ENCODE measurements at places on chromosomes 12 and 14.

GRCh38 chr12:121062391-121063045 lies 23.5 kb upstream of the OASL start:
- DNase-seq = no peak

GRCh38 chr14:22978981-22979671 lies 3.2 kb downstream of the AJUBA start:
- peak; percentile 96 for DNase-seq

GRCh38 chr12:546920-547845 lies 87.4 kb downstream of the B4GALNT3 start:
- peak; percentile 10 for DNase-seq

DNA sequence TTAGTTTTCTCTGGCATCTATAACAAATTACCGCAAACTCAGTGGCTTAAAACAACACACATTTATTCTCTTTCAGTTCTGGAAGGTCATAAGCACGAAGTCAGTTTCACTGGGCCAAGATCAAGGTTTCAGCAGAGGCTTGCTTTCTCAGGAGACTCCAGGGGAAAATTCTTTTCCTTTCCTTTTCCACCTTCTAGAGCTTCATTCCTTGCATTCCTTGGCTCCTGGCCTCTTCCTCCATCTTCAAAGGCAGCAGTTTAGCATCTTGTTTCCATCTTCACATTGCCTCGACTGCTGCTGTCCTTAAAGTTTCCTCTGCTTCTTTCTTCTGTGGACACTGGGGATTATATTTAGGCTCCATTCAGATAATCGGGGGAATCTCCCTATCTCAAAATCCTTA lies 106.1 kb downstream of the PDE3A start:
- no peak for DNase-seq

GRCh38 chr12:105955976-105956375 lies 182.8 kb downstream of the NUAK1 start:
- DNase-seq = no peak

GRCh38 chr14:104998801-104999200 lies 13.2 kb downstream of the CLBA1 start:
- DNase-seq = no peak

GRCh38 chr12:108591267-108591980 lies 6.5 kb downstream of the TMEM119 start:
- DNase-seq = no peak

- DNase-seq = no peak
Measured at GRCh38 chr12:24414480-24414879, 465.0 kb upstream of the SOX5 start.

DNA sequence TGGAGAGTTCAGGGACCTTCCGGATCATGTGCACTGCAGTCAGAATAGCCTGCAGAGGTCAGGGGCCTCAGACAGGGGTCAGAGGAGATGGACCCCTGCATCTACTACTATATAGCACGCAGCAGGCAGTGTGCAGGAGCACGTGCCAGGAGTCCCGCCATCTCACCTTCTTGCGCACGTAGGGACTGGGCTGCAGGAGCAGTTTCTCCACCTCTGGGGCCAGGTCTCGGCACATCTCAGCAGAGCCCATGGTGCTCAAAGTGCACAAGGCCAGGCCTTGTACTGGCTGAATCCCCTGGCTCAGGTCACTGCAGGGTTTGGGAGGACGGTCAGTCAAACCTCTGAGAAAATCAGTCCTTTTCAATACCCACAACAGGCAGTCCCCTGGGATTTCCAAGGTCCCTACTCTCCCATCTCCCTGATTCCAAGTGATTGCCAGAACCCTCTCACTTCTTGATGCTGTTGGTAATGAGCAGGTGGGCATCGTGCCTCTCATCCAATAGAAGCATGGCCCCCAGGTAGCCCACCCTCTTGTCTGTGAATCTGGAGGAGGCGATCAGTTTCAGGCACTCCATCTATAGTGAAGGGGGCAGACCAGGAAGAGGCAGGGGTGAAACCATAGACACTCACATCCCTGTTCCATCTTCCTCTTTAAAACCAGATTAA lies 1.3 kb downstream of the AP1G2 start:
- no peak for DNase-seq

- no peak for DNase-seq
Measured at GRCh38 chr14:29926701-29927375, 809 bp downstream of the PRKD1 start.

DNA sequence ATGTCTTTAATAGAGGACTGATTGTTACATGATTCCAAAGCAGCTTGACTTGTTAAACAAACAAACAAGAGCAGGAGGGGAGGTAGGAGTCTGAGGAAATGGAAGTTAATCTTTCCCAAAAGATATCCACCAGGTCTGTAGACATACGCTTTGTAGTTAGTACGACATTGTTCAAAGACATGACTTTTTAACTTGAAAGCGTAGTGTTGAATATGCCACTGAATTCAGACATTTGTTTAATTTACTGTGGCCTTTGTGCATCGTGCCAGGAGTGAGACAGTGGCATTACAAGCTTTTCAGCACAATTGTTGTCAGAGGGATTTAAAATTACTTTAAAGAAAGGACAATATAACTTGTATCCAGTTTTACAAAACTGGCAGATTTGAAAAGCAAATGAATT lies 53.0 kb downstream of the SAV1 start:
- no peak for DNase-seq

GRCh38 chr14:50064993-50065392 lies 51.4 kb downstream of the VCPKMT start:
- peak; percentile 29 for DNase-seq

DNA sequence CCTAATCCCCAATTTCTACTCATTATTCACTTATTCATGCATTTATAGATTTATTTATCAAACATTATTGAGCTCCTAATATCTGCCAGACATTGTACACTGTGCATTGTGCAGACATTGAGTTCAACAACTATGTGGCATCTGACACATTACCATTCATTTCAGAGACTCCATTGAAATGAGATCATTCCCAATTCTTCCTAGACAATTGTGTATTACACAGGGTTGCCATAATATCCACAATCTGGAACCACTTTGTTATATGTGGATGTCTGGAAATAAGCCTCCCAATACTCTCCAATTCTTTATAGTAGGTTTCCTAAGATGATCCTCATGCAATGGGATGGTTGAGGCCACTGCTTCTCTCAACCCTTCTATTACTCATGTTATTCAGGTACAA lies 165.0 kb downstream of the OTOGL start:
- no peak for DNase-seq

DNA sequence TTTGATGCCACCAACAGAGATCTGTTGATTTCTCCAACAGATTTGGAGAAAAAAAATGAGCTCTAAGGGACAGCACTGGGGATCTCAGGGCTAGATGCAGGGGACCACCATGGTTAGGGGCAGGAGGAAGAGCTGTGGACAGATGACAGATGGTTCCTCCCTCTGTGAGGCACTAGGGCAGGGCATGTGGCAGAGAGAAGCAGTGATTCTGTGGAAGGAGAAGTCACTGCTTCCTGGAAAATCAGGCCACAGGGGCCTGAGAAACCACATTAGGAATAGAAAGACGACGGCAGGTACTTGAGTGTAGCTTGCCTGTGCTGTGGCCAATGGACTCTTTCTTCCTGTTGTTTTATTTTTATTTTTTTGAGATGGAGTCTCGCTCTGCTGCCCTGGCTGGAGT lies 24.9 kb upstream of the TMED2 start:
- no peak for DNase-seq
